RPMI7951 (cell line): ENCODE measurements at places on chromosomes 12 and 14. TPM values are rescaled to one million over a fixed set of nuclear protein-coding genes. Genes with fewer than 3 reads are reported as not detected.

DNA sequence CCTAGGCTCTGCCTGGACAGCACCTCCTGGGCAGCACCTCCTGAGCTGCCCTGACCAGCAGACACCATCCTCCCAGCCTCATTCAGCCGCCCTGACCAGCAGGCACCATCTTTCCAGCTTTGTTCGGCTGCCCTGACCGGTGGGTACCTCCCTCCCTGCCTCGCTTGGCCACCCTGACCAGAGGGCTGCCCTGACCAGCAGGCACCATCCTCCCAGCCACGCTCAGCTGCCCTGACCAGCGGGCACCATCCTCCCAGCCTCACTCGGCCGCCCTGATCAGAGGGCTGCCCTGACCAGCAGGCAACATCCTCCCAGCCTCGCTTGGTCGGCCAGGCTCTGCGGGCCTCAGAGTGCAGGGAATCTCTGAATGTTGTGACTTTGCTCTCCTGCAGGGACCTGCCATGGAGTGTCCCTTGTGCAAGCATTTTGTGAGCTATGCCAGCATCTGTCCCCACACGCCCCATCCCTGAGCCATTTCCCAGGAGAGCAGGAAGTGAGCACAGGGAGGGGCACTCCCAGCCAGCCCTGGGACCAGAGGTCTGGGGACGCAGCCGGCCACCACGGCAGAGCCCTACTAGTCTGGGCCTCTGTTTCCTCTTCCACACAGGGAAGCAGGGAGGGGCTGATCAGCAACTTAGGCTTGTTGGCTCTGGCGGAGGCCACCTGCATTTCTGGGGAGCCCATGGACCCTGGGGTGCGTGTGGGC lies 265.5 kb downstream of the SEC23A start:
- no peak for DNase-seq

- DNase-seq: no peak
Measured at GRCh38 chr12:52059582-52060497, 8.6 kb downstream of the NR4A1 start.

- peak; percentile 59 for DNase-seq
Measured at GRCh38 chr14:29927376-29928116, at the start of gene PRKD1. PRKD1 (minus strand) TSS chr14:29927847.

GRCh38 chr12:15856097-15856982 lies 25.8 kb upstream of the STRAP start:
- peak; percentile 53 for DNase-seq

DNA sequence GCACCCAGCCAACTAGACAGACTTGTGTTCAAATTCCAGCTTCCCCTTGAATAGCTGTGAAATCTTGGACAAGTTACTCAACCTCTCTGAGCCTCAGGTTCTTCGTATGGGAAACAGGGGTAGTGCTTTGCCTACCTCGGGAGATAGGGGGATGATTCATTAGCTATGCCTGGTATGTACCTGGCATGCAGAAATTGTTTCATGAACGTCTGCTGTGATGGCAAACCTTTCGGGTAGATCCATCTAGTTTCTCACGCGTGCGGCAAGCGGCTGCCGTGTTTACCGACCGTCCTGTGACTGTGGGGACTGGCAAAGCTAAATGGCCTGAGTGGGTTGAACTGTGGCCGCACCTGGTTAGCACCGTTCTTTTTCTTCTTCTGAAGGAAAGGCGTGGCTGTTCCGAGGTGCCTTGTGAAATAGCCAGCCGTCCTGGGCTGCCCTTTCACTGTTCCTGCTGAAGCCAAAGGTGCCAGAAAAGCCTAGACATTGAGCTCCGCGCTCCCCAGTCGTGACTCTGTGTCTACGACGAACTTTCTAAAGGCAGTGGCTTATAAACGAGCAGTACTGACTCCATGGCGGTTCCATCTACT lies 40.6 kb upstream of the MED13L start:
- no peak for DNase-seq

DNA sequence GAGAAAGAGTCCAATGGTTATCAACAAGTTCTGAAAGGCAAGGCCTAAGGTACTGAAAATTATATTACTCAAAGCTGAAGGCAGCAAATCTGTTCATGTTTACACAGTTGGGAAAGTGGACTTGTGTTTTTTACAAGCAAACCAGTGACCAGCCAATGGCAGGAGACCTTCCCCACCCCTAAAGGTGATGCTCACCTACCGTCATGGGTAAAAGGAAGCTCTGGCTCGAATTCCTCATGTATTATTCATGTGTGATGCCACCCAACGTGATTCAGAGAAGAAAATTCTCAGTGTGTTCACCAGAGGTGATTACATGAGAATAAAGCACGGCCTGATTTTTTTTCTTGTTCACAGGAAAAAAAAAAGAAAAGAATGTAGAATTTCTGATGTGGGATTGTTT lies 1161.2 kb upstream of the SEL1L start:
- DNase-seq: no peak

DNA sequence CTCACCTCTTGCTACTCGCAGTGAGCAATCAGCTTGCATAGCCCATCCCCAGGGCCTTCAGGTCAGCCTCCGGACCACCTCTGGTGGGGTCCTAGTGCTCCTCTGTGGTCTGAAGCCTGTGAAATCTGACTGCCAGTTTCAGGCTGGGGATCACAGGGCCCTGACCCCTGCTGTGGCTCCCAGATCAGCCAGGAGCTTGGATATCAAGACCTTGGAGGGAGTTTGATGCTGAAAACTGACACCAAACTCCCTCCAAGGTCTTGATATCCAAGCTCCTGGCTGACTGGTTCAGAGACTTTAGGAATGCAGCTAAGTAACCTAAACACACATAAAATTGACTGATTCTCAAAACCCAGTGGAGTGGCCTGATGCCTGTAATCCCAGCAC lies 19.8 kb upstream of the DHRS4 start:
- no peak for DNase-seq

- DNase-seq: no peak
Measured at GRCh38 chr12:56804169-56804568, 41.0 kb downstream of the HSD17B6 start.

DNA sequence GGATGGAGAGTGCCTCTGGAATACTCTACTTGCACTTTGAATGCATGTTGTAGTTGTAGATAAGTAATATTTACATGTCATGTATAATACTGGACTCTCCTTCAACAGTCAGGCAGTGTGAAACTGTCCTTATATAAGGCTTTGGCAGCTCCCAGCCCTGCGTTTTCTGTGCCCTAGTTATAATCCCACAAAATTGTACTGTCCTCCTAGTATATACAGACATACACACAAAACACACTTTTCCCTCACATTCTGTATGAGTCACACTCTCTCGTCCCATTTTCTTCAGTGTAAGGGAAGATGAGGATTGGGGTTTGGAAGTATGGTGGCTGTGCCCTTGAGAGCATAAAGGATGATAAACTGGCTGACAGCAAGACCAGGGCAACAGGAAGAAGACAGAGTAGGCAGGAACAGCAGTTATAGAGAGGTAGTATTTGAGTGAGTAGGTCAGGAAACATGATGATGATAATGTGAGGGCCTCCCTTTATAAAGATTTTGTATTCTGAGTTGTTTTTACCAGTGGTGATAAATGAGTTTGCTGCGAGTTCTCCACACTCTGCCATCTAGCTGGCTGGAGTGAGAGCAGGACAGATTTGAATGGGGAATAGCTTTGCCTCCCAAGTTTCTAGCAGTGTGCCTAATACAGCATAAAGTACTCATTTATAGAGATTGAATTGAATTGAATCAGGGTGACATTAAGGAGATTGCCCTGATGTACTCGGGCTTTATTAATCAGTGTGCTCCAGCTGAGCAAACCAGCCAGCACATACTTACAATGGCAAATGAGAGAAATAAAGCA lies 5.0 kb downstream of the CREBL2 start:
- peak; percentile 5 for DNase-seq

DNA sequence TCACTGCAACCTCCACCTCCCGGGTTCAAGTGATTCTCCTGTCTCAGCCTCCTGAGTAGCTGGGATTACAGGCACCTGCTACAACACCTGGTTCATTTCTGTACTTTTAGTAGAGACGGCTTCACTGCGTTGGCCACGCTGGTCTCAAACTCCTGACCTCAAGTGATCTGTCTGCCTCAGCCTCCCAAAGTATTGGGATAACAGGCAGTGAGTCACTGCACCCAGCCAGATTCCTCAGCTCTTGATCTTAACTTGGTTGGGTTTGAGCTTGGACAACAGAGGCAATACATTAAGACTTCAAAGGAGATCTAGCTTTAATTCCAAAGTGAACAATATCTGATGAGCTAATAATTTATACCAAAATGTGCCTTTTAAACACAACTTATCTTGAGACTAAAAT lies 5.6 kb downstream of the DAZAP2 start:
- DNase-seq: no peak

GRCh38 chr14:28608443-28608842 lies 158.1 kb upstream of the FOXG1 start:
- peak; percentile 22 for DNase-seq

DNA sequence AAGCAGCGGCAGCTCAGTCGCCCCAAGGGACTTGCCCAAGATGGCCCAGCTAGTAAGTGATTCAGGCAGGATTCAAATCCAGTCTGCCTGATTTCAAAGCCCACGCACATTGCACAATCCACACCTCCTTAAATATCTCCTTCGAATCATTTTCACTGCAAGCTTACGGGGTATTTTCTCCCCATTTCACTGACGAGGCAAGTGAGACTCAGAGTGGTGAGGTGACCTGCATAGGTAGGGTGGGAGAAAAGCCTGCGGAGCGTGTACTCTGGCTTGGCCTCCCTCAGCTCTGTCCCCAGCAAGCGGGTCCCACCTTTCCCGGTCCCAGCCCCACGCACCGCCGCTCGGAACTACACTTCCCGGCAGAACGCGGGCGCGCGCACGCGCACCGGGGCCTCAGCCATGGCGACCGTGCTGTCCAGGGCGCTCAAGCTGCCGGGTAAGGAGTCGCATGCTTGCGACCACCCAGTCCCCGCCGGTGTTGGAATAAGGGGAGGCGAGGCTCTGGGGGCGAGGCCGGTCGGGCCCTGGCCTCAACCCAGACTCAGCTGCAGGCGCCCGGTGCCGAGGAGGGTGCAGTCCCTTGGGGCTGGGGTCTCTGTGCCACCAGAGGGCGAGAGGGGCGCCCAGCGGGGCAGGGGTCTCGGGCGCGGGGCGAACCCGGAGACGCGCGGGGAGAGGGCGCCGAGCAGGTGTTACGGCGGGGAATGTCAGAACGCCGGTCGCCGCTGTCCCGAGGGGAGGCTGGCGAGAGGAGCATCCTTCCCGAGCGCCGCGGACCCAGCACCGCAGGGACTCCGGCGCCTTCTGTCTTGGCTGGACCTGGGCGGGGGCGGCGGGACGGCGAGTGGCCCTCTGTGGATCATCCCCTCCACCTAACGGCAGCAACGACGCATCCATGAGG lies at the start of gene FAM234B:
TSS of gene FAM234B (plus strand) at position 380 of the 904 bp plus-strand sequence. CDS start at position 403, 23 bp downstream.
- DNase-seq: peak; percentile 51

GRCh38 chr14:45298423-45299117 lies 45.6 kb upstream of the MIS18BP1 start:
- DNase-seq: no peak

GRCh38 chr14:26531894-26532293 lies 65.9 kb downstream of the NOVA1 start:
- peak; percentile 1 for DNase-seq

DNA sequence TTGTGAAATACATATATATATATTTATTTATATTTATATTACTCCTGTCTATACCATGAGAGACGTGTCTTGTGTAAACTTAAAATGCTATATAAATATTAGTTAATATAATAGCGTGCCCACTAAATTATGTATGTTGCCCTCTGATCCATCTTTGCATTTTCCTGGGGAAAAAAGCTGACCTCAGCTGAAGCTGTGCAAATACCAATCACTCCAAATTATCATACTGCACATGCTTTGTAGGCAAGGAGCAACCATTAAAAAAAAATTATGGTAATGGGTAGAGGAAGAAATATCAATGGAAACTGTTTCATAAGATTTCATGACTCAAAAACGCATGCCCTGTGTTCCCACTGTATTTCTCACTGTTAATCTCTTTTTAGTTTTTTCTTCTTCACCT lies 179.8 kb downstream of the ANO4 start:
- DNase-seq: no peak

GRCh38 chr12:113098441-113099028 lies 37.0 kb downstream of the RASAL1 start:
- peak; percentile 86 for DNase-seq

DNA sequence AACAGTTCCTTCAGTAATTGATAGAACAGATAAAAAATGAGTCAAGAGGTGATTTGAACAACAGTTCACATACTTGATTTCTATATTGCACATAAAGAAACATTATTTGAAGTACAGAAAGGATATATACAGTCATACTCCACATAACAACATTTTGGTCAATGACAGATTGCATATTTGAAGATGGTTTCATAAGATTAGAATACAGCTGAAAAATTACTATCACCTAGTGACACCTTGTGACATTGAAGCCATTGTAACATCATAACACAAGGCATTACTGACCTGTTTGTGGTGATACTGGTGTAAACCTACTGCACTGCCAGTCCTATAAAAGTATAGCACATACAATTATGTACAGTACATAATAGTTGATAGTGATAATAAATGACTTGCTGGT lies 43.1 kb upstream of the ABCC9 start:
- no peak for DNase-seq

- peak; percentile 81 for DNase-seq
Measured at GRCh38 chr12:55721601-55722213, 1.5 kb downstream of the RDH5 start.

GRCh38 chr12:105433804-105434203 lies 103.3 kb downstream of the C12orf75 start:
- DNase-seq: peak; percentile 74

DNA sequence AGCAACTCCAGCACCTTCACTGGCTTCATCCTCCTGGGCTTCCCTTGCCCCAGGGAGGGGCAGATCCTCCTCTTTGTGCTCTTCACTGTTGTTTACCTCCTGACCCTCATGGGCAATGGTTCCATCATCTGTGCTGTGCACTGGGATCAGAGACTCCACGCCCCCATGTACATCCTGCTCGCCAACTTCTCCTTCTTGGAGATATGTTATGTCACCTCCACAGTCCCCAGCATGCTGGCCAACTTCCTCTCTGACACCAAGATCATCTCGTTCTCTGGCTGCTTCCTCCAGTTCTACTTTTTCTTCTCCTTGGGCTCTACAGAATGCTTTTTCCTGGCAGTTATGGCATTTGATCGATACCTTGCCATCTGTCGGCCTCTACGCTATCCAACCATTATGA lies 6.8 kb downstream of the OR11G2 start:
- no peak for DNase-seq

INSM2 gene
- total RNA-seq: not detected in 2 replicates

FAM181A gene
- total RNA-seq: not detected in 2 replicates

MFAP5 gene
- 0.68 TPM in 1 of 2 replicates, not detected in the other for total RNA-seq

KRT7 gene
- total RNA-seq: 0.68 and 2.3 TPM in 2 replicates

DEPDC4 gene
- 2.3 and 4.2 TPM in 2 replicates for total RNA-seq

SLC25A21 gene
- total RNA-seq: 0.68 and 0.84 TPM in 2 replicates

KRT6C gene
- not detected in 2 replicates for total RNA-seq

TEP1 gene
- 8.2 and 8.9 TPM in 2 replicates for total RNA-seq

IL26 gene
- not detected in 2 replicates for total RNA-seq

PIK3C2G gene
- total RNA-seq: not detected in 2 replicates

SRRM4 gene
- not detected in 2 replicates for total RNA-seq

NANOG gene
- not detected in 2 replicates for total RNA-seq

DDN gene
- not detected in 2 replicates for total RNA-seq

BEGAIN gene
- not detected in 2 replicates for total RNA-seq
